ENCODE measurements at places on chromosomes 3 and 15. TPM values are rescaled to one million over a fixed set of nuclear protein-coding genes. Genes with fewer than 3 reads are reported as not detected.

DNA sequence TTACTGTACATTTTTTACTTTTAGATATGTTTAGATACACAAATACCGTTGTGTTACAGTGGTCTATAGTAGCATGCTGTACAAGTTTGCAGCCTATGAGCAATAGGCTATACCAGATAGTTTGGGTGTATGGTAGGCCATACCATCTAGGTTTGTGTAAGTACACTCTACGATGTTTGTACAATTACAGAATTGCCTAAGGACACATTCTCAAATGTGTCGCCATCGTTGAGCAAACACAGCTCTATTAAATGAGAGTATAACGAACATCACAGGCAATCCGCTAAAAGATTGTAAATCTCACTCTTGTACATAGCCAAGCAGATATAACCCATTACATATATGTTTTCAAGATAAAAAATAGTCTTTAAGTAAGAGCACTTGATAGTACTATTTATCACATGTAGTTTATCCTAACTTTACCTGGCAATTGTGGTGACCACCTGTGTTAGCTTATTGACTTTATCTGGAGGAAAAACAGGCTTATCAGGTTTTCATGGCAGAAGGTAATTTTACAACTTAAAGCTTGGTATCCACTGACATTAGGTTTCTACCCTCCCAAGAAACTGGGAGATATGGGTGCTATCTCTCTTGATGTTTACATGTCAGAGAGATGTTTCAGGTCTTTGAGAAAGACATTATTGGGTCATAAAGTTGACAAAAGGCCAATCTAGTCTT lies 898.7 kb downstream of the NSUN3 start:
- no peak for DNase-seq

- peak; percentile 73 for DNase-seq
Measured at GRCh38 chr3:11096266-11097139, 57.8 kb upstream of the HRH1 start.

Gene MINAR1
- total RNA-seq = 0.43 TPM

Gene RYR3
- total RNA-seq = 0.75 TPM

DNA sequence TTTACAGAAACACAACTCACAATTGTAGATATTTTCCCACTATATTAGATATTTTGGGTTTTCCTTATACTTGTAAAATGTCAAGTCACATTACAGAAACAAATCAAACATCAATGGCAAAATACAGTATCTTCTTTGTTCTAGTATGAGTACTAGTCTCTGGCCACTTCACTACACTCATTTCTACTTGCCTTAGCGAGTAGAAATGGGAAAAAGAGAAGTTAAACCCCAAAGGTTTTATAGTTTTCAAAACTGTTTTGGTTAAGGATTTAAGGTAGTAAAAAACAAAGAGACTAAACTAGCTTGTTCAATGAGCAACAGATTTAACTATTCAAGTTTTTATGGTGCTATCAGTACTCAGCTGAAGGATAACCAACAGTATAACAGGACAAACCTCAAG lies 81.7 kb downstream of the BTD start:
- no peak for DNase-seq

Gene MESP2
- 2.5 TPM for total RNA-seq

GRCh38 chr15:74403991-74404563 lies 29.7 kb downstream of the SEMA7A start:
- DNase-seq = no peak

- no peak for DNase-seq
Measured at GRCh38 chr3:162213196-162213595, 716.6 kb downstream of the OTOL1 start.

DNA sequence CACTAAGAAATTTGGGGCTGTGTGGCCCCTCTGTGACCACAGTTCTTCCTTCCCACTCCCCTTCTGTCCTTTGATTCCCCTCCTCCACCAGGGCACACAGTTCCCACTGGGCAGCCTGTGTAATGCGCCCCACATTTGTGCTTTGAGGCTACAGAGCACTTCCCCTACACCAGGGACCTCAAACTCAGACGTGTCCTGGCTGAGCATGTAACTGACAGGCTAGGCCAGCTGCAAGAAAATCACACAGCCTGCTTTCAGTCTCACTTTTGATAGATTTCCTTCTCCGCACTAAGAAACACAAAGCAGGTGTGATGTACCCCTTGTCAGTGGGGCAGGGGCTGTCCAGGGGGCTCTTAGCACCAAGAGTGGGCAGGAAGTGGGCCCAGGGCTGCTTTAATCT lies 29.6 kb downstream of the PRKCD start:
- no peak for DNase-seq

- no peak for DNase-seq
Measured at GRCh38 chr3:11998092-11998491, 6.1 kb upstream of the SYN2 start.

Gene SLC22A13
- total RNA-seq = not detected

DNA sequence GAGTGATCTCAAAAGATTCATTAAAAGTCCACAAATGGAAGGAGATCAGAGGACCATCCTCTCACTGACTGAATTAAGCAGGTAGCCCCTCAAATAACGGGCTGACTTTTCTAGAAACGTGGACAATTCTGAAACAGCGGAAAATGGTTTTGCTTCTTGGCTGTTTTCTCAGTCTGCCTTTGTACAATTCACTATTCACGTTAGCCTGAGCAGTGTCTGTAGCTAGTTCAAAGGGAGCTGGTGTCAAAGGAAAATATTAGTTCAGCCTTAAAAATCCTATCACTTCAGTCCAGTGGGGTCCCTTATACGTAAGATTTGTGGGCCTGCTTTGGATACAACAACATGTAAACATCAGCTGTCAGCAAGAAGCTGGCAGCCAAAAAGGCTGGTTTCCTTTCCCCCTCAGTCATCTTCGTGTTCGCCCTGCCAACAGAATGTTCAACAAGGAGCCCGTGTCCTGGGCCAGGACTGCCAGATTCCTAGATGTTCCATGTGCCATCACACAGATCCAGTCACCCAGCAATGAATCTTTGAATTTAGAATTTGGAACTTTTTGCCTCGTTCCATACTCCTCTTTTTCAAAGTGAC lies 19.3 kb downstream of the LMCD1 start:
- no peak for DNase-seq

- no peak for DNase-seq
Measured at GRCh38 chr15:25061808-25062550, 107.2 kb downstream of the SNRPN start.

DNA sequence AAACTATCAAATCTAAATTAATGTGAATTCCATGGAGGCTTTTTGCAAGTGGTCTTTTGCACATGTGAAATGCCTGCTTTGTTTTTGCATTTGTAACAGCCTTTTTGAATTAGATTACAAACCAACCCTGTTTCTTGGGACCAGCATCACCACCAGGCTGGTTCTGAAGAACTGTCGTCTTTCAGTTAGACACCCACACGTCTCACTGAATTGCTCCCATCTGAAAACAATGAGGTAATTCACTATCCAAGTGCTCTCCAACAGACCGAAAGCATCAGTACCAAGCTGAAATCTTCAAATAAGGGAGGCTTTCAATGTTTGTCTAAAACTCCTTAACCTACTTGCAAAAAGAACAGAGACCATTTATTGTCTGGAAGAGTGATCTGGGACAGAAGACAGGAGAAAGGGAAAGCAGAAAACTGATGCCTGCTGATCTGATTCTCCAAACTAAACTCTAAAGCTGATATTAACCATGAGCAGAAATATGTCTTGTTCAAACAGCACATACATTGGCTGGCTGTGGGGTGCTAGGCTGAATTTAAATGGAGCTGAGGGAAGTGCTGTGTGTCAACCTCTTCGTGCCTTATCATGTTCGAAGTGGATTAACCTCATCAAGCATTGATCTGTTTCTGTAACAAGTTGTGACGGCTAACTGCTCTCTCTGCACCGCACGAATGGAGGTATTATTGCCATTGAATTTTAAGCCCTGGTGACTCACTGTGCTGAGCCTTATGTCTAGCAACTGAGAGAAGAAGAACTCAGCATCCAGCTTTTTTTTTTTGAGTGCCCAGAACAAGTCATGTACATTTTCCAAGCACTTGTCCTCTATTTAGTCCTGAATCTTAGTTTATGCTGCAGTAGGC lies 213.7 kb upstream of the P2RY1 start:
- DNase-seq = no peak

Gene TAGLN3
- 5.7 TPM for total RNA-seq

DNA sequence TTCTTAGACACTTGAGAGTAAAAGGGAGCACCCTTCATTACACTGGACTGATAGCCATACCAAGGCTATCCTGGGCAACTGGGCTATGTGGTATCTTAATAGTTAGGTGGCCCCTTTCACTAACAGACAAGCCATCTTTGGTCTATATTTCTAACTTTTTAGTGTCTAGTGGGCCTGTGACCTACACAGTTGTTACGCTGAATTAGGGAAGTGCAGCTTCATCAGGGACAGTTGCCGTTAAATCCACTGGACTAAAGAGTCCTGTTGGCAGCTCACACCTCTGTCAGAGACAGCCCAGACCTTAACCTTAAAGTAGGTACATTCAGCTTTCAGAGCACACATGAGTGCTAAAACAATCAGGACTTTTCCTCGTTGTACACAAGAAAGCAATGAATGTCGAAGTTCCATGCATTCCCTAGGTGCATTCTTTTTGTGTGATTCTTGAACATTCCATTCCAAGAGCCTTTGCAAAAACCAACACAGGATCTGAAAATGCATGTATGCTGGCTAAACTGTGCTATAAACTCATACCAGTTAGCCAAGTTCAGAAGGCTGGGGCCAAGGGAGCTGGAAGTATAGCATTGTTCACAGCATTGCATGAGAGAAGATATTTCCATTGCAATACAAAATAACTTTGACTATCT lies 230.2 kb upstream of the EIF1B start:
- DNase-seq = peak; percentile 70

DNA sequence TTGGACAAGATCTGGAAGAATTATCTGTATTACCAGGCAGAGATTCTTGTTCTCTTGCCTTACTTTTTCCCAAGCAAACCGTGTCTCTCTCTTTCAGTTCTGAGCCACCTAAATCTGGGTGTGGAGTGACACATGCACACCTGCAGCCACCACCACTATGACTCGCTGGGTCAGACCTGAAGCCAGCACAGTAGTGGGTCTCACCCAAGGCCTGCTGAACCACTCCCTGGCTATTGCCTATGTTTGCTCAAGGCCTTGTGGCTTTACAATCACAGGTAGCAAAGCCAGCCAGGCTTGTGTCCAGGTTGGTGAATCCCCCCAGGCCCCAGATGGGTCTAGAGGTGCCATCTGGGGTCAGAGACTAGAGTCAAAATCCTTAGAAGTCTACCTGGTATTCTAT lies 28.7 kb upstream of the COPB2 start:
- DNase-seq = no peak

- DNase-seq = no peak
Measured at GRCh38 chr3:136109499-136109898, 86.6 kb downstream of the MSL2 start.

Gene TFDP2
- 78.1 TPM for total RNA-seq

DNA sequence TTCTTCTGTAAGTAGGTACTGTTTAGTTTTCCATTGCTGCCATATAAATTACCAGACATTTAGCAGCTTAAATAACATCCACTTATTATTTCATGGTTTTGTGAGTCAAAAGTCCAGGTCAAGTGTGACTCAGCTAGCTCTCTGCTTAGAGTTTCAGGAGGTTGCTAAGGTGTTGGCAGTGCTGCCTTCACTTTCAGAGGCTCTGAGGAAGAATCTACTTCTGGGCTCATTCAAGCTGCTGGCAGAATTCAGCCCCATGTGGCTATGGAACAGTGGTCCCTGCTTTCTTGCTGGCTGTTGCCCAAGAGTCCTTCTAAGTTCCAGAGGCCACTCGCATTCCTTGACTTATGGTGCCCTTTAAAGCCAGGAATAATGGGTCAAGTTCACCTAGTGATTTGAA lies 4.5 kb downstream of the CFAP44 start:
- DNase-seq = peak; percentile 68

DNA sequence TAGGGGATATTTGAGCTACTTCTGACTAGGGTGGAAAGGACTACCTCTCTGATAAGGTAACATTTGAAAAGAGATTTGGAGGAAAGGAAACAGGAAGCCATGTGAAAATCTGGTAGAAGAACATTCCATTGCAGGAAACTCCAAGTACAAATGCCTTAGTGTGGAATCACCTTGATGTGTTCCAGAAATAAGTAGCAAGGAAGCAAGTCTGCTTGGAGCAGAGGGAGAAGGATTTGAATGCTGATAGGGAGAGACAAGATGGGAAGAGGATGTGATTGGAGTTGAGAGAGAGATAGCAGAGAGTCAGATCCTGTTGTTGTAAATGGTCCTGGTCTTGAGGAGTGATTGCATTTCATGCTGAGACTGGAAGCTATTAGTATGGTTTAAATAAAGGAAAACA lies 335.1 kb upstream of the DCBLD2 start:
- DNase-seq = no peak

DNA sequence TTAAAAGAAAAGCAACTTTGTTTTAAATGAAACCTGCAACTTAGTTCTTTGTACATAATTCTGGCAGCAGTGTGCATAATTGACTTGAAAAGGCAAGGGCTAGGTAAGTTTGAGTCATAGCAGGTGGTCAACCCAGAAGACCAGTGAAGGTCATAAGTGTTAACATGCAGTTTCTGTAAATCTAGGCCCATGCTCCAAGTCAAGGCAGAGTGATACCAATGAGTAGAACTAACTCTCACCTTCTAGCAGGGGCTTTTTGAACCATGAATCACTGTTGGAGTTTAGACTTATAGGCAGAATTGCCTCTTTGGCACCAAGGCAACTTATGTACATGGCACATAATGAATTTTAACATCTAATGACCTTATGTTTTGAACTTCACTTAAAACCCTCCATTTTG lies 29.5 kb upstream of the IL20RB start:
- DNase-seq = no peak

Gene KNG1
- total RNA-seq = not detected

Gene GABRR3
- not detected for total RNA-seq

DNA sequence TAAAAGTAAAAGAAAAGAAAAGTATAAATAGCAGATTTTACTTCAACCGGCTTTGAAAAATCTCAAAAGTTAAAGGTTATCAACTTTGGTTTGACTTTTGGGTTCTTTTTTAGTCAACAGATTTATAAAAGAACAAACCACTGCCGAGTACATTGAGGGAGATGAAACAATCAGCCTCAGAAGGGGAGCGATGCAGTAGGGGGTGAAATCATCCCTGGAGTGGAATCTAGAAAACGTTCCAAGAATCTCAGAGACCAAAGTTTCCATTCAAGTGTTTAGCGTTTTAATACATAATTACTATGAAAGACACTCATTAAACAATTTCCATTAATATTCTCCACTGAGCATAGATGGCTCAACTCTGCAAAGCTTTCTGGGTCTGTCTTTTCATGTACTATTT lies 745.5 kb downstream of the NR2F2 start:
- no peak for DNase-seq

Gene ETV5
- total RNA-seq = 24.7 TPM

- no peak for DNase-seq
Measured at GRCh38 chr3:128122013-128122412, 1.6 kb downstream of the RUVBL1 start.

GRCh38 chr3:11391174-11391879 lies 119.1 kb downstream of the ATG7 start:
- DNase-seq = no peak

Gene SPATA12
- 0.43 TPM for total RNA-seq

DNA sequence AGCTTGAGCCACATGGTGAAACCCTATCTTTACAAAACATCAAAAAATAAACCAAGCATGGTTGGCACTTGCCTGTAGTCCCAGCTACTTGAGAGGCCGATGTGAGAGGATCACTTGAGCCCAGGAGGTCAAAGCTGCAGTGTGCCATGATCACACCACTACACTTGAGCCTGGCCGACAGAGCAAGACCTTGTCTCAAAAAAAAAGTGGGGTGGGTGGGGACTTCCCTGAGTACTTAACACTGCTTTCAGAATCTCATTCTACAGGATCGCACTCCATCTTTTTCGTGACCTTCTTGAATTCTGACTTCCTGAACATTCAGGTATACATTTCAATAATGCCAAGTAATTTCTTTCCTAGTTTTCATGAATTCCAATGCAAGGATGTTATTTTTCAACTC lies 91.3 kb downstream of the PDE8A start:
- no peak for DNase-seq

Data from epithelial cell of proximal tubule (primary cell).